H9 (cell line): ENCODE measurements at places on chromosomes 3 and 15. TPM values are rescaled to one million over a fixed set of nuclear protein-coding genes. Genes with fewer than 3 reads are reported as not detected.

Gene SEC61A1
- total RNA-seq, result 138 and 146 TPM in 2 replicates

Gene CCDC71
- total RNA-seq, result 26.1 and 27.6 TPM in 2 replicates

GRCh38 chr3:32432711-32433530, 41.3 kb downstream of the CMTM7 start:
- no peak for DNase-seq

Gene KLHL6
- not detected in 2 replicates for total RNA-seq

- DNase-seq, result no peak
Observed at GRCh38 chr3:87855616-87856015, 203.2 kb downstream of the CGGBP1 start.

Gene KCNMB3
- 1.6 and 1.9 TPM in 2 replicates for total RNA-seq

DNA sequence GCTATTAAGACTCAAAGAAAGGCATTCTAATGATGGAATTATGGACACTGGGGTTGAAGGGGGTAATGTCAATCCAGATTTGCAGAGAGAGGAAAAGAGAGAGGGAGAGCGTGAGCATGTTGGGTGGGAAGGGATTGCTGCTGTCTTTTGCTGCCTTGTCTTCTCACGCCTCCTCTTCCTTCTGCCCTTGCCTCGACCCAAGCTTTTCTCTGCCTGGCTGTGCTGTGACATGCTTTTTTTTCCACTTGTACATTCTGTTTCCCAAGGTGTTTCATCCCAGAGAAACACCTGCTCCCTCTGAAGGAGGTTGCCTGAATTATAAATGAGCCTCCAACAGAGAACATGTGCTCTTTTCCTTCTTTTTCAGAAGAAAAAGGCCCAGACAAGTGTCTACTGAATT, 80.3 kb downstream of the BDH1 start:
- no peak for DNase-seq

Gene PPM1M
- total RNA-seq, result 6.1 and 7.4 TPM in 2 replicates

- no peak for DNase-seq
Observed at GRCh38 chr3:13570391-13571194, 21.7 kb downstream of the FBLN2 start.

GRCh38 chr3:96706509-96706908, 107.9 kb upstream of the EPHA6 start:
- DNase-seq, result no peak

DNA sequence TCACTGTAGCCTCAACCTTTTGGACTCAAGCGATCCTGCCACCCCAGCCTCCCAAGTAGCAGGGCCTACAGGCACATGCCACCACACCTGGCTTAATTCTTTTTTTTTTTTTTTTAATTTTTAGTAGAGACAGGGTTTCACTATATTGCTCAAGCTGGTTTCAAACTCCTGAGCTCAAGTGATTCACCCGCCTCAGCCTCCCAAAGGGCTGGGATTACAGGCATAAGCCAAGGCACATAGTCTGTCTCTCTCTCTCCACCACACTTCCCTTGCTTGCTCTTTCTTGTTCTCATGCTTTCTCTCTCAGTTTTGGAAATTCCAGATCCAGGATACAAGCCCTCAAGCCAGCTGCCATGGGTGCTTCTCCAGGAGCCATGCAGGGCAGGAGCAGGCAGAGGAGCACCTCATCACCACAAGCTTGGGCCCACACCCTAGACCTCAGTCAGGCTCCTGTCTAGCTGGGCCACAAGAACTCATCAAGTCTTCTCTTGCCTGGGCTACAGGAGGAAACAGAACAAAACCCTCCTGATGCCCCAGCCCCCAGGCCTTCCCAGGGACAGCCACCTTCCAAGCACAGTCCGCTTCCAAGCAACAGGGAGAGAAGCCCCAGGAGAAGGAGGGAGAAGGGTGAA, 145.3 kb upstream of the LPP start:
- DNase-seq, result no peak

Gene TMEM42
- total RNA-seq, result 11.8 and 12.2 TPM in 2 replicates

GRCh38 chr15:57923306-57923705, 142.2 kb downstream of the ALDH1A2 start:
- no peak for DNase-seq

GRCh38 chr15:39591141-39591895, 10.4 kb downstream of the THBS1 start:
- no peak for DNase-seq

DNA sequence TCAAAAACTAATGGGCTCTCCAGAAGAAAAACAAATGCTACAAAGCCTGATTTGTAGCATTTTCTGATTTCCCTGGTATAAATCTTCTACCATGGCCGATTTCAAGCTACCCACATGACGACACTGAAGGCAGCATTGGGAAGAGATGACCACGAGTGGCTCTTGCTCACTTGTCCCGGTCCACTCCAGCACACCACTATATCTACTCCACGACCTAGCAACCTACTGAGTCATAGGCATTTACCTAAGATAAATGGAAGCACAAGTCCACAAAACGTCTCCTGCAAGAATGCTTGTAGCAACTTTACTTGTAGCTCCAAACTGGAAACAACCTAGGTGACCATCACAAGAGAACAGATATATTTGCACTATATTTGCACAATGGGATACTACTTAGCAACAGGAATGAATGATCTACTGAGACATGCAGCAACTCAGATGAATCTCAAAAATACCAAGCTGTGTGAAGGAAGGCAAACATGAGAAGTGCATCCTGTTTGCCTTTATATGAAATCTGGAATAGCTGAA, 60.8 kb upstream of the HES1 start:
- no peak for DNase-seq

Gene SNAP23
- 55.2 and 63.2 TPM in 2 replicates for total RNA-seq

Gene CHAC1
- total RNA-seq, result 47.2 and 48.7 TPM in 2 replicates

Gene RGMA
- total RNA-seq, result 39.8 and 41.4 TPM in 2 replicates

- no peak for DNase-seq
Observed at GRCh38 chr3:185729337-185730055, 95.3 kb downstream of the IGF2BP2 start.

GRCh38 chr15:81780966-81781365, 264.9 kb downstream of the MEX3B start:
- no peak for DNase-seq

GRCh38 chr3:110243081-110243480, 828.5 kb upstream of the NECTIN3 start:
- no peak for DNase-seq

GRCh38 chr3:34178415-34178814, 380.0 kb downstream of the PDCD6IP start:
- no peak for DNase-seq
